ENCODE measurements at places on chromosomes 12 and 14.

DNA sequence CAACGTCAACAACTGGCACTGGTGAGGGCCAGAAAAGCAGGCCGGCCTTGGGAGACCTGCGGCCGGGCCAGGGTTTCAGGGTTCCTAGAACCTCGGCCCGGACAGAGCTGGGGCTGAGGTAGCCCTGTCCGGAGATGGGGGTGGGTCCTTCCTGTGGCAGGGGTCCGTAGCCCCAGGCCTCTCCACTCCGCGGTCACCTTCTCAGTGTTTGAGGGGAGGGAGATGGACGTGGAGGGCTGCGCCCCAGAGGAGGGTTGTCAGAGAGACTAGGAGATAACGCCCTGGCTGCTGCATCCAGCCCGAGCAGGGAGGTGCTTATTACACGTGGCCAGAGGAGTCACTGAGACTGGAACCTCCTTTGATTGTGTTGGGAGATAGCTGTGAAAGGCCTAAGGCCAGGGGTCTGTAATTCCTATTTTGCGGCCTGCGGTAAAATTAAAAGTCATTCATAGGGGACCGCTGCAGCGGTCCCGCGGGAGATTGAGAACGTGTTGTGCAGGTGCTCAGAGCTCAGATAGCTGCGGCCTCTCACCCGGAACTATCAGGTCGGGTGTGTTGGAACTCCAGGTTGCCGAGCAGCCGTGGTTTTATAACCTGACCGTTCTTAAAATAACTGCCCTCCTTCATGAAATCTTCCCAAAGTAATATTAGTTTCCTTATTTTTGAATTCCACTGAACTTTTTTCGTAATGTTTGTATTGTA is 507 bp downstream of the AHSA1 start:
- DNase-seq: peak; percentile 23

DNA sequence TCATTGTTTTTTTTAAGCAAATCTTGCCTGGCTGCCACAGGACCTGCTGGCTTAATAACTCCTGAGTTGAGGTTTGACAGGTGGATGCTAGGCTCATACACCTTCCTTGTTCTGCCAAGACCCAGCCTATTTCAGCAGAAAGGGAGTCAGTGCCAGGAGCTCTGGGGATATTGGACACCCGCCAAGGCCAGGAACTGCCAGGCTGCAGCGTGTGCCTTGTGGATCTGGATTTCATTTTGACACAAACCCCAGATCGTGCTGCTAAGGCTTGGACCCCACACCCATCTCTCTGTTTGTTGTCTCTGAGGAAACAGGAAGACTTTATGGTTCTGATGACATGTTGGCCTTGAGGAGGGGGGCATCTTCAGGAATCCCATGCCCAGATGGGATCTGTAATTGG is 44.4 kb upstream of the PRIMA1 start:
- DNase-seq: no peak

GRCh38 chr14:104749111-104749649 is 3.8 kb upstream of the SIVA1 start:
- DNase-seq: no peak

GRCh38 chr12:42023733-42024494 is 120.8 kb downstream of the GXYLT1 start:
- DNase-seq: peak; percentile 71

DNA sequence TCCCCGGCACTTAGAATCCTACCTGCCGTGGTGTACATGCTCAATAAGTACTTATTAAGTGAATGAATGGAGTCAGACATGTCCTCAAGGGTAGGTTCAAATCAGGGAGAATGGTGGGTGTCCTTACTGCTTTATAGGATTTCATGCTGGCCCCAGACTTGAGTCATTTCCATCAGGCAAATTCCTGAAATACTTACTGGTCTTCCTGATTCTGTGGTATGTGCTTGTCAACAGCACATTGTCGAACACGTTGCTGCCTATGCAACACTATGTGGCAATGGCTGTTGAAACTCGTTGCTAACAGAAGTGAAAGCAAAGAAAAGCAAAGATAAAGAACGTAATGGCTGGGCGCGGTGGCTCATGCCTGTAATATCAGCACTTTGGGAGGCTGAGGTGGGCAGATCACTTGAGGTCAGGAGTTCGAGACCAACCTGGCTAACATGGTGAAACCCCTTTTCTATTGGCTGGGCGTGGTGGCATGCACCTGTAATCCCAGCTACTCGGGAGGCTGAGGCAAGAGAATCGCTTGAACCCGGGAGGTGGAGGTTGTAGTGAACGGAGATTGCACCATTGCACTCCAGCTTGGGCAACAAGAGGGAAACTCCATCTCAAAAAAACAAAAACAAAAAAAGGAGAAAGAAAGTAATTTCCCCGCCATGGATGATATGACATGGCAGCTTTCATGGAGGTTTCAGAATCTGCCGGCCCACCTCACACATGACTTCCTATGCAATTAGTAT is 214.9 kb downstream of the ZFP36L1 start:
- DNase-seq: no peak

GRCh38 chr14:104801520-104802393 is 856 bp downstream of the ZBTB42 start:
- DNase-seq: no peak

DNA sequence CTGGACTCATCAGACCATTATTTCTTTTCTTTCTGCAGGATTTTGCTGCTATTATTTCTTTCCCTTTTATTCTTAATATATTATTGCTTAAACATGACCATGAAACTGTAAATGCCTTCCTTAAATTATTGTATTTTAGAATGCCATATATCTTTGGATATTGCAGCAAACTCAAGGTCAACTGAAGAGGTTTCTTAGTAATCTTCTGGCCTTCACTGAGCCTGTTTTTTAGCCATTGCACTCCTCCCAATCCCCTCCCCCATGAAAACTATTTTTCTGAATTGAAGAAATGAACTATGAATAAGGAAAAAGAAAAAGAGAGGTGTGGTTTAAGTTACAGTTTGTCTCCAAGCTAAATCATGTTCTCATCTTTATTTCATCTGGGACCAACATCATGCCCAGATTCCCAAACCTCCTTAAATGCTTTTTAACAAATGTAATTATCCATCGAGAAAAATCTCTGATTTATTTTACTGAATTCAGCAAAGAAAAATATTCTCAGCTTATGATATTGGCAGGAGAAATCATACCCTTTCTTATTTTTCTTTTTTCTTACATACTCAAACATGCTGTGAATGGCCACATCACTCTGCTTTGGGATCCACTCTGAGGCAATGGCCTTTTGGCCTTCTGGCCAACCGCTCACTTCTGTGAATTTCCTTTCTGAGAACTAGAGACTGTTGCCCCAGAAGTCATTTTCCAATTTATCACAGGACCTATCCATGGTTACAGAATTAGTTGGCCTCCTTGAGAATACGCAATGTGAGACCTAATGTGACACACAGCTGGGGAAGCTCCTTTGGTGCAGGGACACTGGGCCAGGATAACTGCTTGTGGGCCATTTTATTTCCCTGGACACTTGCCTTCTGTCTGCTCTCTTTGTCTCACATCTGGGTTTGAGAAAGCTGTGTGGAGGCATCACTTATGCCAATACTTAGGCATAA is 50.9 kb downstream of the IGF1 start:
- DNase-seq: no peak

GRCh38 chr12:56241424-56242303 is 11.8 kb downstream of the SLC39A5 start:
- DNase-seq: no peak

DNA sequence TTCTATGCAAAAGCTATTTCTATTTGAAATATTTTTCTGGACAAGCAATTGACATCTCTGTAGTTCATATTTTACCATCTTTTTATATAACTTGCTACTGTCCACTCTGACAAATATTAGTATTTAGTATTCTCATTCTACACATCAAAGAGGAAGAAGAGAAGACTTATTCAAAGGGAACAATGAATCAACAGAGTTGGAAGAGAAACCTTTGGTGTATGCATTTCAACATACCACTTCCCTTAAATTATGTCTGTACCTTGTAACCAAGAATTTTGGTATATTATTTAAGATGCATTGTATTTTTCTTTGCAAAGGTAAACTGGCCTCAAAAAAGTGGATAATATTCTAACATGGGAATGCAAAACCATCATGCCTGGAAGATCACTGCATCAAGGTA is 72.1 kb upstream of the DUSP6 start:
- DNase-seq: no peak

DNA sequence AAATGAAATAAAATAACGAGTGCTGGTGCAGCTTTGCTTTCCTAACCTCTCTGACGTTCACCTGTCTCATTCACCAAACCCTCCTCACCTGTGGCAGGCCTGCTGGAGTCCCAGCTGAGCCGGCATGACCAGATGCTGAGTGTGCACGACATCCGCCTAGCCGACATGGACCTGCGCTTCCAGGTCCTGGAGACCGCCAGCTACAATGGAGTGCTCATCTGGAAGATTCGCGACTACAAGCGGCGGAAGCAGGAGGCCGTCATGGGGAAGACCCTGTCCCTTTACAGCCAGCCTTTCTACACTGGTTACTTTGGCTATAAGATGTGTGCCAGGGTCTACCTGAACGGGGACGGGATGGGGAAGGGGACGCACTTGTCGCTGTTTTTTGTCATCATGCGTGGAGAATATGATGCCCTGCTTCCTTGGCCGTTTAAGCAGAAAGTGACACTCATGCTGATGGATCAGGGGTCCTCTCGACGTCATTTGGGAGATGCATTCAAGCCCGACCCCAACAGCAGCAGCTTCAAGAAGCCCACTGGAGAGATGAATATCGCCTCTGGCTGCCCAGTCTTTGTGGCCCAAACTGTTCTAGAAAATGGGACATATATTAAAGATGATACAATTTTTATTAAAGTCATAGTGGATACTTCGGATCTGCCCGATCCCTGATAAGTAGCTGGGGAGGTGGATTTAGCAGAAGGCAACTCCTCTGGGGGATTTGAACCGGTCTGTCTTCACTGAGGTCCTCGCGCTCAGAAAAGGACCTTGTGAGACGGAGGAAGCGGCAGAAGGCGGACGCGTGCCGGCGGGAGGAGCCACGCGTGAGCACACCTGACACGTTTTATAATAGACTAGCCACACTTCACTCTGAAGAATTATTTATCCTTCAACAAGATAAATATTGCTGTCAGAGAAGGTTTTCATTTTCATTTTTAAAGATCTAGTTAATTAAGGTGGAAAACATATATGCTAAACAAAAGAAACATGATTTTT is 17.1 kb upstream of the AMN start:
- DNase-seq: no peak

DNA sequence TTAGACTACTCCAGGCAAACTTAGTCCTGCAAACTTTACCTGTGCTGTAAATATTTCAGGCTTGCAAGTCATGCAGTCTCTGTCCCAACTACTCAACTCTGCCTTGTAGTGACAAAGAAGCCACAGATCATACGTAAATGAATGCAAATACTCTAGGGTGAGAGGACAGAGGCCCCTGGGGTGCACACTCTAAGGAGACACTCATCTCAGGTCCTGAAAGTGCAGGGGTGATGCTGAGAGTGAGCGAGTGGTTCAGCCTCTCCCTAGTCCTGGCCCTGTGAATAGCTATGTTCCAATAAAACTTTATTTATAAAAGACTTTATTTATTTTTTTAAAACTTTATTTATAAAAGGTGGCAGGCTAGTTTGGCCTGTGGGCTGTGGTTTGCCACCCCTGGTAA is 34.9 kb downstream of the HCAR2 start:
- DNase-seq: no peak

- no peak for DNase-seq
These were observed 266.0 kb upstream of the BTG1 start for GRCh38 chr12:92411687-92412086.

- no peak for DNase-seq
These were observed 18.6 kb downstream of the GSC start for GRCh38 chr14:94751321-94751720.

- peak; percentile 56 for DNase-seq
These were observed 508 bp downstream of the CNOT2 start for GRCh38 chr12:70243510-70244371.

- no peak for DNase-seq
These were observed 29.0 kb downstream of the PEBP1 start for GRCh38 chr12:118164798-118165486.

DNA sequence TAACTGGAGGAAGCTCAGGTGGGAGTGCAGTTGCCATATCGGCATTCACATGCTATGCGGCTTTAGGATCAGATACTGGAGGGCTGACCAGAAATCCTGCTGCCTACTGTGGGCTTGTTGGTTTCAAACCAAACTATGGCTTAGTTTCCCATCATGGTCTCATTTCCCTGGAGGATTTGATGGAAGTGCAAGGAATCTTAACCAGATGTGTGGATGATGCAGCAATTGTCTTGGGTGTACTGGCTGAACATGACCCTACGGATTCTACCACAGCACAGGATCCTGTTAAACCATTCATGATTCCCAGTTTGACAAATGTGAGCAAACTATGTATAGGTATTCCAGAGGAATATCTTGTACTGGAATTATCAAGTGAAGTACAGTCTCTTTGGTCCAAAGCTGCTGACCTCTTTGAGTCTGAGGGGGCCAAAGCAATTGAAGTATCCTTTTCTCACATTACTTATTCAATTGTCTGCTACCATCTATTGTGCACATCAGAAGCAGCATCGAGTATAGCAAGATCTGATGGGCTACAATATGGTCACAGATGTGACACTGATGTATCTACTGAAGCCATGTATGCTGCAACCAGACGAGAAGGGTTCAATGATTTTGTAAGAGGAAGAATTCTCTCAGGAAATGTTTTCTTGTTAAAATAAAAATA is 42.9 kb downstream of the RALGAPA1 start:
- no peak for DNase-seq

DNA sequence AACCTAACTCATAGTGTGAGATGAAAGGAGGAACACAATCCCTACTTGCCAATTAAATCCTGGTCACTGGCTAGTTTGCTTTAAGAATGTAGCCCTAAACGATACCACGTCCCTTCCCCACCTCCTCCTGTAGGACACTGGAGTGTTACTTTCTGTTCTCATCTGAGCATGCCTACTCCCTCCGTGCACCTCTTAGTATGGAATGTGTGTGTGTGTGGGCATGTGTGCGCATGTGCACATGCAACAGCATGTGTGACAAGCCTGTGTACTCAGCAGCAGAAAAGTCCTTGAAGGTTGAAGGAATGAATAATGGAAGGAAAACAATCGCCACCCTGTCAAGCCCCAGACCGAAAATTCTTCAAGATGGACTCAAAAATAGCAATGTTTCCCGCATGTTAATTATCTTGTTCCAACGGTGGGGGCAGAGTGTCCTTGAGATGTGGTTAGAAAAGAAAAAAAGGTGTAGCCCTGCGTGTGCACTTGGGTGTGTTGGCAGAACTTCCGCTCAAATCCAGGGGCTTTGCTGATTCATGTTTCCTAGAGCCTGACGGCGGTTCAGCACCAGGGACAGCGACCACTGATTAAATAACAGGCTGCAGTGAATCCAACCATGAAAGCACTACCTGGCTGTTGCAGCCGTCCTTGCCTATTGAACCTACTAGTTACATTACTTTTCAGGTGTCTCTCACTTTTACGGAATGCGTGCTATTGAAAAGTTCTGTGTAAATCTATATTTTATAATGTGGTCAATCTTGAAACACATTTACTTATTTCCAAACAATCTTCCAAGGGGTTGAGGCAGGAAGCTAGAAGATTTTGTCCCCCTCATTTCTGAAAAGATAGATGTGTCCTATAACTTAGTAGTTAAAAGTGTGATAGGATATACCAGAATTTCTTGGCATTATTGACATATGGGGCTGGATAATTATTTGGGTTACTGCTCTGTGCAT is 79.8 kb downstream of the SRRM4 start:
- DNase-seq: peak; percentile 25

- DNase-seq: no peak
These were observed 33.6 kb downstream of the FUT8 start for GRCh38 chr14:65446159-65446558.

GRCh38 chr12:101761350-101761749 is 22.1 kb upstream of the SYCP3 start:
- no peak for DNase-seq
